SK-MEL-5 (cell line): ENCODE measurements at places on chromosomes 5 and 9. TPM values are rescaled to one million over a fixed set of nuclear protein-coding genes. Genes with fewer than 3 reads are reported as not detected.

SLC36A3 gene
- not detected in 2 replicates for total RNA-seq

- DNase-seq: no peak
Observed at GRCh38 chr5:9604416-9604815, 25.7 kb downstream of the TAS2R1 start.

EIF4E1B gene
- not detected in 2 replicates for total RNA-seq

DNA sequence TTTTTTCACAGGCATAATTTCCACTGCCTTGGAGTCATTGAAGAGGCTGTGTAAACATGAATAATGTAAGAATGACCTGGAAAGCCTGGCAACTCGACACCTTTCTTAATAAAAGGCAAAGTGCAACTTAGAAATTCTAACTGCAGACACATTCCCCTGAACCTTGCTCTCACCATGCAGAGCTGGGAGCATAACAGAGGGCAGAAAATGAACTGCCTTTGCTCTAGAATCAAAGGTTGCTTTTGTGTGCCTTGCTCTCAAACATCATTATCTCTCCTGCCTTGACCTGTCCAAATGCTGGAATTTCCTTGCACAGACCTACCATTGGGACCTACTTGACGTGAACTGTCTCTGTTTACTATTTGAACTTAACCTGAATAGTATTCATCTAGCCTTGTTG lies 462.0 kb upstream of the ZNF462 start:
- no peak for DNase-seq

DNA sequence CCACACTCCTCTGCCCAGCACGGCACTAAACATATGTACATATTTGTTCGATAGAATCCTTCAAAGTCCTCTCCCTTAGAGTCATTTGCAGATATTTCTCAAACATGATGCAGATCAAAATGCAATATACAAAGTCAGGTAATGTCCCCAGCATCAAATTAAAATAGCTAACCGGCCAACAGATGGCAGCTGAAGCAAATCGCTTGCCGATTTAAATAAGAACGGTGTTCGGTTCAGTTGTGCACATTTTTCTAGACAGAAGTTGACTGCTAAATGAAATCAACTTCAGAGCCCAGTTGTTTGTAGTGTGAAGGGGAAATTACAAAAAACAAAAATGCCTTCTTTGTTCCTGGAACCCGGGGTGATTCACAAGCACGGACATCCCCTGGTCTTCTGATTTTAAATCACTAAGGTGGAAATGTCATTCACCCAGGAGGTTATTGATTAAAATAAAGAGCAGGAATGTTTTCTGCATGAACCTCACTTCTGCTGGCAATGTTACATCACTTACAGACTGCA lies 219.2 kb downstream of the EBF1 start:
- DNase-seq: peak; percentile 48

ADRB2 gene
- total RNA-seq: 0.21 and 0.48 TPM in 2 replicates

PNPLA7 gene
- total RNA-seq: 0.29 and 0.37 TPM in 2 replicates

GRCh38 chr5:103151156-103151555 lies 31.1 kb downstream of the PPIP5K2 start:
- no peak for DNase-seq

DNA sequence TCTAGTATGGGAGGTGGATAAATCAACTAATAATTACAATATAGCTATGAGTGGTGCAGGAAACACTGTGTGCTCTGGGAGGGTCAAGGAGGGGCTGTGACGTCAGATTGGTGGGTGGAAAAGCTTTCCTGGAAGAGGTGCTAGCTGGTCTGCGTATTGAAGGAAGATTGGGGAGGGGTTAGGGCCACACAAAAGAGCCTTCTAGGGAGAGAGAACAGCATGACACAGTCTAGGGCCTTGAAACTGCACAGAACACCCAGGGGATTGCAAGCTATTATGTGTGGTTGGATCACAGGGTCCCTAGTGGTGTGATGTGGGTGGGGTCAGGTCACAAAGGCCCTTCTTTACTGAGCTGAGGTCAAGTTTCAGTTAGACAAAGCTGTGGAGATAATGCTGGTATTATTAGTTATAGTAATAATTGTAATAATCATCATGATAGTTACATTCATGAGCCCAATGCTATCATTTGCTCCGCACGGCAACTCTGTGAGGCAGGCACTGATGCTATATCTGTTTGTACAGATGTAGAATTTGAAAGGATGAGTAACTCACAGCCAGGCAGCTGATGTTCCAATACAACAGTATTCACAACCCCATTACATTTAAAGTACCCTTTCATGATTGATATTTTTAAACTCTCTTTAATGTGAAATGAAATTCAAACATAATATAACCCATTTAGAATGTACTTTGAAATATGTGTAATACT lies 197.4 kb upstream of the IL12B start:
- peak; percentile 97 for DNase-seq

GRCh38 chr5:98109561-98110006 lies 663.9 kb upstream of the RGMB start:
- no peak for DNase-seq

- peak; percentile 90 for DNase-seq
Observed at GRCh38 chr5:156473269-156473908, 146.4 kb downstream of the SGCD start.

OBP2B gene
- total RNA-seq: not detected in 2 replicates

SLC44A1 gene
- 140 and 141 TPM in 2 replicates for total RNA-seq
